ENCODE measurements at places on chromosomes 3 and 15.

- DNase-seq, result no peak
Measured at GRCh38 chr15:48006031-48006511, 114.7 kb upstream of the SLC24A5 start.

GRCh38 chr3:52715714-52716305 is 9.9 kb downstream of the SPCS1 start:
- no peak for DNase-seq

DNA sequence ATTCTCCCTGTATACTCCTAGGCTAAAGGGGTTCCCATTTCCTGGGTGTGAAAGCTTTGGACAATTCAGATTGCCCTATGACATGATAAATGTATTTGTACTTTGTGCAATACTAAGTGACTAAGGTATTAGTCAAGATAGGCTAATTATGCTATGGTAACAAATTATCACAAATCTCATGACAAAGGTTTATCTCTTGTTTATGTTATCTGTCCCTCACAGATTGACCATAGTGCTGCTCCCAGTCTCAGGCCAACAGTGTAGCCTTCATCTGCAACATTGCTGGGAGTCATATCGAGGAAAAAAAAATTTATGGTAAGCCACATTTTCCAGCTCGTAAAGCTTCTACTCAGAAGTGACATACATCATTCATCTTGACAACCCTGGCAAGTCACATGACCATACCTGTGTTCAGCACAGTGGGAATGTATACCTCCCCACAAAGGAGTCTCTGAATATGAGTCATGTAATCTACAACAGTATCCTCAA is 346.2 kb downstream of the IGSF11 start:
- DNase-seq, result no peak

GRCh38 chr15:41936155-41936554 is 36.2 kb downstream of the EHD4 start:
- DNase-seq, result no peak

DNA sequence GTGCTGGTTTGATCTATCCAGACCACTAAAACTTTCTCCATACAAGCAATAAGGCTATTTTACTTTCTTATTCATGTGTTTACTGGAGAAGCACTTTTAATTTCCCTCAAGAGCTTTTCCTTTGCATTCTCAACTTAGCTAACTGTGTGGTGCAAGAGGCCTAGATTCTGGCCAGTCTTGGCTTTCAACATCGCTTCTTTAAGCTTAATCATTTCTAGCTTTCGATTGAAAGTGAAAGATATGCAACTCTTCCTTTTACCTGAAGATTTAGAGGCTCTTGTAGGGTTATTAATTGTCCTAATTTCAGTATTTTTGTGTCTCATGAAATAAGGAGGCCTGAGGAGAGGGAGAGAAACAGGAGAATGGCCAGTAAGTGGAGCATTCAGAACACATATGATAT is 234.8 kb upstream of the GADL1 start:
- DNase-seq, result no peak

GRCh38 chr3:113266738-113267137 is 55.4 kb downstream of the BOC start:
- no peak for DNase-seq

DNA sequence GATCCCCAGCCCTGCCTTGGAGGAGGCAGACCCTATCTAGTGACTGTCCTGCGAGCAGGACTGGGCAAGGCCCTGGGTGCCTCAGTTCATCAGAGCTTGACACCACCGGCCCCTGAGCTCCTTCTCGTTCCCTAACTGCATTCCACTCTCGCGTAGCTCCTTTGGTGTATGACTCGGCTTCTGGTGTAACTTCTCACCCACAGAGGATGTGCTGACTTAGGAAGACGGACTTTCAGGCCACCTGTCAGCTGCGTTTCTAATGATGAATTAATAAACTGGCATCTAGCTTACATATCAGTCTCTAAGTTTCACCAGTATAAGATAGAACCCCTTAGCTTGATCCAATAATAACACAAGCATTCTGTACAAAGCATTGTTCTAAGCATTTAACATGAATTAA is 17.5 kb downstream of the ABCF3 start:
- DNase-seq, result no peak

GRCh38 chr3:13662238-13662847 is 113.4 kb downstream of the FBLN2 start:
- DNase-seq, result no peak

GRCh38 chr3:156180077-156180476 is 59.7 kb downstream of the KCNAB1 start:
- DNase-seq, result no peak

DNA sequence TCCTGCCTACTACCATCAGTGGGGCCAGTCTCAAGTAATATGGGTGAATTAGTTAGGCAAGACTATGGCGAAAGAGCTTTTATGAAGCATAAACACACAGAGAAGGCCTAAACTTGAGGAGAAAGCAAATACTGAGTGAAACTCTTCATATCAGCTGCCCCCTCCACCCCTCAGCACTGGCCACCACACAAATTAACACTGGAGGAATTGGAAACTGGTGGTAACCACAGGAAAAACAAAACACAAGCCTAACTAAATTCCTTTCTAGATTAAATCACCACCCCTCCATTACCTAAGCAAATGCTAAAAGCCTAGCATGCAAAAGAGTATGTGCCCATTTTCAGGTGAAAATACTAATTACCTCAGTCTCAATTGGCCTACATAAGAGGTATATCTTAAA is 774.7 kb upstream of the NECTIN3 start:
- DNase-seq, result no peak

- no peak for DNase-seq
Measured at GRCh38 chr3:67529337-67529736, 125.1 kb downstream of the SUCLG2 start.

GRCh38 chr15:68295014-68295805 is 17.7 kb downstream of the FEM1B start:
- DNase-seq, result peak; percentile 29

GRCh38 chr3:158140396-158140795 is 30.5 kb downstream of the RSRC1 start:
- peak; percentile 4 for DNase-seq

DNA sequence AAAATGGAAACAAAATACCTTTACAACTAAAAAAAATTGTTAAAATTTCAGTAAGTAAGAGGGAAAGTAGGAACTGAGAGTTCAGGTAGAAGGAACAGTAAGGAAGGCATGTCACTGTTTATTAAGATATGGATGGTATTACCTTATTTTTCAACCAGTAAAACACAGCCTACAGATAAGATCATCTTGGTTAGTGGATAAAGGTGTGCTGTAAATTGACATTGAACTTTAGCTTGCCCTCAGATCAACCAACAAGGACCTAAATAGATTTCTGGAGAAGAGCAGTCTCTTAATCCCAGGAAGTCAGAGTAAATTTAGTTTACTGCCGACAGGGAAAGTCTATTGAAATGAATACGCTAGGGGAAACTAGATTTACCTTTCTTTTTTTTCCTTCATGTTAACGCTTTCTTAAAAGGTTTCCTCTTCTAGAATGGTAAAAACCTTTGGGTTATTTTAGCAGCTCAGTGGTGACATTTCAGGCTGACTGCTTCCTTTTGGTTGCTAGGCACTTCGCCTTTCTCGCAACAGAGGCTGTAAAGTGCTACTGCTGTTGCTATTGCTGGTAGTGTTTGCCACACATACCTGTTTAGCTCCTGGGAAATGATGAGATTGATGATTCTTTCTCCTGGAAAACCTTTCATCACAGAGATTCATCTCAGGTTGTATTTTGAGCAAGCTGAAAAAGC is 12.9 kb downstream of the DZIP3 start:
- DNase-seq, result no peak

DNA sequence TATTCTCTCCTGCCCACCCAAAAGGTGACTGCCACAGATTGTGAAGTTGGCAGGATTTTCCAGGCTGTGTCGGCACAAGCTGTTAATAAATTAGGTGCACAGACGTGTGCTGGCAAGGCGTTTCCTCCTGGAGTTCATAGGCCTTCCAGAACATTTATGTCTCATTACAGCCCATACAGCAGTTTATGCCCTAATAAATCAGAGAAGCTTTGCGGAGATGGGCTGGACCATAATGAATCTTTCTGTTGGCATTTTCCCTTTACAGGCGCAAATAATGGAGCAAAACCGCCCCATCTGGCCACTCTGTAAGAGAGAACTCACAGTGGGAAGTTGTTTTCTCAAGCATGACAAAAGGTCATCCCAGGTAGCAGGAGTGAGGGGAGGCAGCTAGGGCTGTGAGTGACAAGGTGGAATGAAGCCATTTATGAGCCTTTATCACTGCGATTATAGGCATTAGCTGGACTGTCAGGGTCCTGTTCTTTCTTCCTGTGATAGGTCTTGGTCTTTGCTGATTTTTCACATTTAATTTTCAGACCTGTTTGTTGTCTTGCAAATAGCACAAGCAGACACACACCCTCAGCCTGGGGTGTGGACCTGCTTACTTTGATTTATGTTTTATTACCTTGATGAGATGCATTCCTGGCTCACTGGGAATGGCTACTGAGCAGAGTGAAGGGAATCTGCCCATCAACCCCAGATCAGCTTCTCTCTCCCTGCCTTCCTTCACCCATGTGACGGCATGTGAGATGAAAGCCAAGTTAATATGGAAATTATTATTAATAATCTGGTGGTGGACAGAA is 257.5 kb downstream of the LRTM1 start:
- no peak for DNase-seq

- DNase-seq, result peak; percentile 97
Measured at GRCh38 chr3:43477600-43477999, 144.2 kb downstream of the ANO10 start.

- DNase-seq, result no peak
Measured at GRCh38 chr15:87354661-87355410, 901.7 kb downstream of the NTRK3 start.

- DNase-seq, result no peak
Measured at GRCh38 chr3:136576279-136577009, 175.7 kb downstream of the STAG1 start.

DNA sequence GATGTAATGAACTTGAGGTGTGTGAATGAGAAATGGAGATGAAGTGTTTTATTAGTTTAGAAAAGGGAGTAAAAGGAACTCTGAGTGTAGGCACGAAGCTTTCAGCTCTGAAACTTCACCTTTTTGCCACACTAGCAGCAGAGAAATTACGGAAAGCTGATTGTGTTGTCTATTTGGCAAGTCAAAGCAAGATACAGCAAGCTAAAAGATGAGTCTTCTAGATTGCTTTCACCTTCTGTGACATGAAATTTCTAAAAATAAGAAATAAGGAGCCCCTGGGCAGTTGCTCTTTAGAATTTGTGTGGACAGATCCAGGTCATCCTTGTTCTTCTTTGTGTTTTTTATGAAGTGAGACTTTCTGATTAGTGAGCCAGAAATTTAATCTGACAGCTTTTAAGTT is 143.4 kb downstream of the FNDC3B start:
- no peak for DNase-seq

DNA sequence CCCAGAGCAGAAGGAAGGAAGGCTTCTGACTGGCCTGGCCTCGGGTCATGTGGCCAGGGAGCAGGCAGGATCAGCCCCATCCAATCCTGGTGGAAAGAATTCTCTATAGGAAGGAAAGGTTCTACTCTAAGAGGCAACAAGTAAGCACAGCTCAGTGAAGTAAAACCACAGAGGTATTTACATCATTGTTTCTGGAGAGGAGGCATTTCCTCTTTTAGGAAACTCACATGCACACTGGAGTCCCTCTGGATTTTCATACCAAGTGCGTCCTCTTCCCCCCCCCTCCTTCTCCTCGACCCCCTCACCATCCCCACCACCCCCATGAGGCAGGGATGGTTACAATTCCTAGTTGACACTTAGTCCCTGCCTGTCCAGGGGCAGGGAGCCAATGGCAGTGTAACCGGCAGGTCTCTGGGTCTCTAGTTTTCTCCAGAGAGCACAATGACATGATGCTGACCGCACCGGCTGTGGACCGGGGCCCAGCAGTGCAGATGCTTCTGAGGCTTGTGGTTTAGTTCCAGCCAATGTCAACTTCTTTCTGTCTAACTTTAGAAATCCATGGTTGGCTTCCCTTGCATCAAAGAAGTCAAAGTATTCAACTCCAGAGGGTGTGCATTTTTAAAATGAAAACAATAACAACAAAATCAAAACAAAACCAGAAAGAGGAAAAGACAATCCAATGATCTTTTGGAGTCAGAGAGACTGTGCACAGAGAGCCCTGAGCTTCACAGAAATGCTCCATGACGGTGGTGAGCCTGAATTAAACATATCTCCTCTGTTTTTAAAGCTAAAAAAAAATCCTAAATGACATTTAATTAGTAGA is 230.3 kb upstream of the TLE3 start:
- no peak for DNase-seq

- no peak for DNase-seq
Measured at GRCh38 chr3:128179484-128179819, 26.2 kb downstream of the EEFSEC start.

GRCh38 chr15:66101715-66102395 is 151.7 kb downstream of the MEGF11 start:
- DNase-seq, result no peak

DNA sequence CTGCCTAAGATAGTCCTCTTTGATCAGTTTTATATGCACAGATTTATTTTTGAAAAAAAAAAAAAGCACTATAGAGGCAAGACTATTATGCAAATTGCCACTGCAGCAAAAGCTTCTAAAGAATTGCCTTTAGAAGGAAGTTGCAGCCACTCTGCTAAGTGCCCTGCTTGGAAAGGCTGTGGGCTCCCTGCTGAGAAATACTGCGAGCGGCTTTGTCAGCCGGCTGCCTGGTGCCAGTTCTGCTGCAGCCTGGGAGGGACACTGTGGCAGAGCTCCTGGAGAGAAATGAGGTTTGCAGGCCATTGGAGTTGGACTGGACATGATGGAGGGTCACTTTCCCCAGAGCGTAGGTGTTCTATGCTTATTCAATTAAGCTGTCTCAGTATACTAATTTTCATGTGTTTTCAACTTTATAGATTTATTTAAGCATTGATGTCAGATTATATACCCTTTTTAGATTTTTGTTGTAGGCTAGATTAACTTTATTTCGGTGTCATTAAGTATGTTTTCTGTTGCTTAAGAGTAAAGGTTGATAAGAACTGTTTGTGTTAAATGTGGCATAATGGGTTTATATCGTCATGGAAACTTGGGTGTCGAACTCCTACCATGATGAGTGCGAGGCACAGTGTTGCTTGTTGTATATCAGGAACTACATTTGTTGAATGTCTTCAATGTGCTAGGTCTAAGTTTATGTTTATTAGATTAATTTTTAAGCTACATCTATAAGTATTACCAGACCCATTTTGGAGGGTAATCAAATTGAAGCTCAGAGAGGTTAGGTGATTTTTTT is 6.6 kb downstream of the MAP2K5 start:
- peak; percentile 9 for DNase-seq

- DNase-seq, result no peak
Measured at GRCh38 chr15:91584895-91585294, 268.6 kb upstream of the SLCO3A1 start.

All from lung microvascular endothelial cell (primary cell).